Stimulated activated CD4-positive, alpha-beta T cell treated with anti-CD3 and anti-CD28 coated beads, TNF-alpha, amount 100 ng/mL, for 1 hour (primary cell): ENCODE measurements at places on chromosomes 2 and 18.

GRCh38 chr2:190069936-190070696 lies 7.6 kb upstream of the MSTN start:
- no peak for DNase-seq

- no peak for DNase-seq
Observed at GRCh38 chr2:215565897-215566296, 130.0 kb upstream of the FN1 start.

DNA sequence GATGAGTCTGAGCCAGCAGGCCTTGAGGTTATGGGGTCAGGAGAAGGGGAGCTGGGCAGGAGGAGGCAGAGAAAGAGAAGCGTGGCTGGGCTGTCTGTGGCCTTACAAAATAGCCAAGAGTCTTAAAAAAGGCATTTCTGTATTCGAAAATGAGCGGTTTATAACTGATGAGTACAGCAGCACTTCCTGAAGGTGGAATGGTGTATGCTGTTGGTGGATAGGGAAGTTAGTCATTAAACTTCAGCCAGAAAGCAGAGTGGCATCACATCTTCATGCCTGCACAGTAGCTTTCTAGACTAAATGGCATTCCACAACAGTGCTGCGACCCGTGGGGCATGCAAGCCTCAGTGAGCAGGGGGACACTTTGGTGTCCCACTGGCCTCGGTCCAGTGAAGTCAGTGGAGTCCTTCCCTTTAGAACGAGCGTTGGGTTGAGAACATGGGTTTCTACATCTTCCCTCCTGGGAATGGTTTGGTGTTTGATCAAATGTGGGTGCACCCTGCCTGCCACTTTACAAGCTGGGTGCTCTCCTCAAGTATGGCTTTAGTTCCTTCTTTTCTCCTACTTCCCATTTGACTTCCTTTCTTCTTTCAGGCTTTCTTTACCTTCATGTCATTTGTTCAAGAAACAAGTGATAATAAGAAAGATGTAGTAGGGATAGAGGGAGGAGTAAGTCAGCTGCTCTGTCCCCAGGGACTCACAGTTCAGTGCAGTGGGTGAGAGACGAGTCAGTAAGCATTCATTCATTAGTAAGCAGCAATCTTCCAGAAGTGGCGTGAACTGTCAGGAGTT lies 96.3 kb downstream of the ARMC9 start:
- no peak for DNase-seq

GRCh38 chr2:9085353-9085752 lies 81.9 kb upstream of the MBOAT2 start:
- no peak for DNase-seq

GRCh38 chr2:144931960-144932359 lies 412.0 kb upstream of the ZEB2 start:
- no peak for DNase-seq

DNA sequence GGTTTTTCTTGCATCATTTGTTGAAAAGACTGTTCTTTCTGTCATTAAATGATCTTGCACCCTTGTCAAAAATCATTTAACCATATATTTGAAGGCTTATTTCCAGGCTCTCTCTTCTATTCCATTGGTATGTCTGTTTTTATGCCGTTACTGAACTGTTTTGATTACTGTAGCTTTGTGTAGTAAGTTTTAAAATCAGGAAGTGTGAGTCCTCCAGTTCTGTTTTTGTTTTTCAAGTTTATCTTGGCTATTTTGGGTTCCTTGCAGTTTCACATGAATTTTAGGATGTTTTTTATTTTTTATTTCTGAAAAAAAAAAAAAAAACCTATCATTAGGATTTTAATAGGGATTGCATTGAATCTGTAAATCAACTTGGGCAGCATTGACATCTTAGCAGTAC lies 39.0 kb downstream of the SLC39A10 start:
- no peak for DNase-seq

GRCh38 chr18:61859113-61859512 lies 33.7 kb downstream of the RNF152 start:
- no peak for DNase-seq

GRCh38 chr2:229914171-229914570 lies 7.6 kb downstream of the TRIP12 start:
- no peak for DNase-seq

DNA sequence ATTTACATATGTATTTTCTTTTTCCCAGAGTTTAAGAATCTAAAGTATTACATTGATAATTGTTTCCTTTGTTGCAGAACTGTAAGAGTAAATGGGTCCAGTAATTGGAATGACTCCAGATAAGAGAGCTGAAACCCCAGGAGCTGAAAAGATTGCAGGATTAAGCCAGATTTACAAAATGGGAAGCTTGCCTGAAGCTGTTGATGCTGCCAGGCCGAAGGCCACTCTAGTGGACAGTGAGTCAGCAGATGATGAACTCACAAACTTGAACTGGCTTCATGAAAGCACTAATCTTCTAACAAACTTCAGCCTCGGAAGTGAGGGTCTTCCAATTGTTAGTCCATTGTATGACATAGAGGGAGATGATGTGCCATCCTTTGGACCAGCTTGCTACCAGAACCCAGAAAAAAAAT lies 183.8 kb upstream of the STON1 start:
- DNase-seq, result no peak

- DNase-seq, result no peak
Observed at GRCh38 chr2:198316852-198317396, 512.5 kb downstream of the PLCL1 start.

DNA sequence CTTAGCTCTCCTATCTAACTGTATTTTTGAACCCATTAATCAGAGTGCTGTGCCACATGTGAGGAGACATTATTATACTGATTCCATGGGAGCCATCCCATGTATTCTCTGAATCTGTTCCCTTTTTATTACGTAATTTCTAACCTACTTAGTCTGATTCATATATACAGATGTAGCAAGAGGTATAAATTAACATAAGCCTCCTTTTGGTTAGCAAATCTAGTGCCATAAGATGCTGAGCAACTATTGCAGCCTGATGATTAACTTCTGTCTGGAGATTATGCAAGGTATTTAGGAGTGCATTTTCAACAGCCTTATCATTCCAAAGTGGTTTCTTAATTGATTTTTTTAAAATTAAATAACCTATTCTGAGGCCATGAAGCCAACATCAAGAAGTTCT lies 114.1 kb upstream of the MSH2 start:
- DNase-seq, result no peak

- DNase-seq, result no peak
Observed at GRCh38 chr2:65647249-65647842, 214.9 kb upstream of the SPRED2 start.

GRCh38 chr2:99481941-99482340 lies 7.9 kb downstream of the REV1 start:
- DNase-seq, result no peak

- no peak for DNase-seq
Observed at GRCh38 chr2:175167076-175167791, 769 bp downstream of the ATF2 start.

- DNase-seq, result no peak
Observed at GRCh38 chr18:28960146-28960545, 783.2 kb upstream of the CDH2 start.
